NCI-H774 (cell line): ENCODE measurements at places on chromosomes 2 and 18.

GRCh38 chr2:169512525-169512924 is 3.0 kb downstream of the KLHL41 start:
- no peak for DNase-seq

DNA sequence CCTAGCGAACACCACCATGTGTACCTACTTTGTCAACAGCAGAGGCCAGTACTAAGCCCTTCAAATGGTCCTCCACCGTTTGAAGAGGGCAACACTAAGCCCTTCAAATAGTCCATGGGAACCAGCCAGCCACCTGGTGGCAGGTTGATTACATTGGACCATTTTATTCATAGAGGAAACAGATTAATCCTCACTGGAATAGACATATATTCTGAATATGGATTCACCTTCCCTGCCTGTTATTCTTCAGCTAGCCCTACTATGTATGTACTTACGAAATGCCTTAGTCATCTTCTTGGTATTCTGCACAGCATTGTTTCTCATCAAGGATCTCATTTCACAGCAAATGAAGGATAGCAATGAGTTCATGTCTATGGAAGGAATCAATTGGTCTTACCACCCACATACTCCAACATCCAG is 10.0 kb upstream of the ZNF396 start:
- DNase-seq: peak; percentile 45

- no peak for DNase-seq
Measured at GRCh38 chr2:85564144-85564563, 2.9 kb upstream of the GGCX start.

- DNase-seq: no peak
Measured at GRCh38 chr2:72722492-72723070, 103.3 kb downstream of the EXOC6B start.

GRCh38 chr2:217223222-217223930 is 363.5 kb upstream of the TNP1 start:
- no peak for DNase-seq

DNA sequence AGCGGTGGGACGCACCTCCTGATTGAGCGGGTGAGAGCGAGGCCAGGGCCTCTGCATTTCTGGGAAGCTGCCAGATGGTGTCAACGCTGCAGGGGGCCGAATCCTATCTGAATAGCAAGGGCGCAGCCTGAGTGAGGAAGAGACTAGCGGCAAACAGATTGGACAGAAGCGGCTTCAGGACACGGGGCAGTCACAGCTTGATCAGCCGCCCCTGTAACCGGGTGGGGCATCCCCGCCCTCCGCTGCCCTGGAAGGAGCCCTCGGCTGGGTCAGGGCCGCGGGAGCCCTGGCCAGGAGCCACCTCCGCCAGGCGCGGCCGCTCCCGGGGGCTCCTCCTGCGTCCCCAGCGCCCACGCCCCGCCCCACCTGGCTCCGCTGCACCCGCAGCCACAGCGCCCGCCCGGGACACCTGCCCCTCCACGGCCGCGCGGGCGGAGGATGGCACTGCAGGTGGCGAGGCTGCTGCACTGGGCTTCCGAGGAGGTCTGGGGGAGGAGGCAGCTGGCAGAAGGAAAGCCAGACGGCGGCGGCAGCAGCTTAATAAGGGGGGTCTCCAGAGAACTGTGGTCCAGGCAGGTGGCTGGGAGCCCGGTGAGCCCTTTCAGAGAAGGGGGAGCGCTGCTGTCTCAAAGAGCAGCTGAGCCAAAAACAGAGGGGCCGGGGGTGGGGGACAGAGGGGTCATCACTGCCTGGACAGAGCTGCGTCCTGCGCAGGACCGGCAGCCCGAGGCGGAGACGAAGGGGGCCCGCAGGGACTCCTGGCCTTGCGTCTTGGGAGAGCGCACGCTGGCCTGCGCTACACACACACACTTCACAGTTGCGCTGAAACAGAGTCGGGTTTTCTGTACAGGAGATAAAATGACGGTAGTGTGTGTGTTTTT is 18.8 kb upstream of the SOX11 start:
- DNase-seq: no peak

DNA sequence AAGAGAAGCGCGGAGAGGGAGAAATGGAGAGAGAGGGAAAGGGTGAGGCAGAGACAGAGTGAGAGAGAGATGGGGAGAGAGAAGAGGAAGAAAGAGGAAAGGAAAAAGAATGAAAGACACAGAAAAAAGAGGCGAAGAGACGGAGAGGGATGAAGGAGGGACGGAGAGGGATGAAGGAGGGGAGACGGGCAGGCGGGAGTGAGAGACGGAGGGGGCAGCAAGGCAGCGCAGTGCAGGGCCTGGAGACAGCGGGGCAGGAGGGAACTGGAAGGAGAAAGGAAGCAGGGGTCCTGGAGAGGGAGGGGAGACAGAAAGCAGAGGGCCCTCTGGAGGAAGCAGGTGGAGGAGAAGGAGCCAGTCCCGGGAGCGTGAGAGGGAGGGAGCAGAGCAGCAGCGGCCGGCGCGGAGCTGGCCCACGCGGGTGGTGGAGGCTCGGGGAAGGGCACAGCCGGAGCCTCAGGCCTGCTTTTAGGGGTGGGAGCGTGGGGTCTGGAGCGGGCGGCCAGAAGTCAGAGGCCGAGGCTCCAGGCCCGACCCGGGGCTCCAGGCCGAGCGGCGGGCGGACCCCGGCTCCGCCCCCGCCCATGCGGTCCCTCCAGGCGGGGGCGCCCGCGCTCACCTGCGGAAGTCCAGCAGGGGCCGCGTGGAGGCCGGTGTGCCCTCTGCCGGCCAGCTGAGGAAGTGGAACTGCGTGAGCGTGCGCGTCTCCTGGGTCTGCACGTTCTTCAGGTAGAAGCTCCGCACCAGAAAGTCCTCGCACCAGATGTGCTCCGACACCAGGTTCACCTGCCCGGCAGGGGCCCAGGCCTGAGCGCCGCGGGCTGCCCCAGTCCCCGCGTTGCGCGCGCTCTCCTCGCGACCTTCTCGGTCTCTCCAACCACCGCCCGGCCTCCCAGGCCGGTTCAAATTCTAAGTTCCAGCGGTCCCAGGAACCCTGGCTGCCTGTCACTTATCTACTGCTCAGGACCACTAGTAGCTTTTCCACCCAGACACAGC is 14.5 kb downstream of the PTPRN start:
- peak; percentile 79 for DNase-seq

GRCh38 chr2:159968279-159968900 is 94.0 kb downstream of the PLA2R1 start:
- peak; percentile 26 for DNase-seq

- DNase-seq: no peak
Measured at GRCh38 chr2:171883275-171883893, 10.7 kb downstream of the SLC25A12 start.

- DNase-seq: no peak
Measured at GRCh38 chr2:28997237-28997846, 16.2 kb downstream of the TOGARAM2 start.

GRCh38 chr18:36191711-36192110 is 4.4 kb downstream of the MOCOS start:
- DNase-seq: no peak

GRCh38 chr2:14385043-14385442 is 247.5 kb upstream of the LRATD1 start:
- DNase-seq: no peak

GRCh38 chr18:55102501-55102900 is 143.2 kb upstream of the CCDC68 start:
- no peak for DNase-seq

DNA sequence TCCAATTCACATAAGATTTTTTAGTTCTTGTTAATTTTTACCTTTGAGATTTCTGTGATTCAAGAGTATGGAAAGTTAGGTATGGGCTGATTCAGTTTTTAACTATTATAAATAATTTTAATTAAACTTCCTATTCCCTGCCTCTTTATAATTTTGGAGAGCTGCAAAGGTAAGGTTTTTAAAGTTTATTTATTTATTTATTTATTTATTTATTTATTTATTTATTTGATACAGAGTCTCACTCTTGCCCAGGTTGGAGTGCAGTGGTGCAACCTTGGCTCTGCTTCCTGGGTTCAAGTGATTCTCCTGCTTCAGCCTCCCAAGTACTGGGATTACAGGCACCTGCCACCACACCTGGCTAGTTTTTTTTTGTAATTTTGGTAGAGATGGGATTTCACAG is 215.5 kb upstream of the FIGN start:
- DNase-seq: no peak

DNA sequence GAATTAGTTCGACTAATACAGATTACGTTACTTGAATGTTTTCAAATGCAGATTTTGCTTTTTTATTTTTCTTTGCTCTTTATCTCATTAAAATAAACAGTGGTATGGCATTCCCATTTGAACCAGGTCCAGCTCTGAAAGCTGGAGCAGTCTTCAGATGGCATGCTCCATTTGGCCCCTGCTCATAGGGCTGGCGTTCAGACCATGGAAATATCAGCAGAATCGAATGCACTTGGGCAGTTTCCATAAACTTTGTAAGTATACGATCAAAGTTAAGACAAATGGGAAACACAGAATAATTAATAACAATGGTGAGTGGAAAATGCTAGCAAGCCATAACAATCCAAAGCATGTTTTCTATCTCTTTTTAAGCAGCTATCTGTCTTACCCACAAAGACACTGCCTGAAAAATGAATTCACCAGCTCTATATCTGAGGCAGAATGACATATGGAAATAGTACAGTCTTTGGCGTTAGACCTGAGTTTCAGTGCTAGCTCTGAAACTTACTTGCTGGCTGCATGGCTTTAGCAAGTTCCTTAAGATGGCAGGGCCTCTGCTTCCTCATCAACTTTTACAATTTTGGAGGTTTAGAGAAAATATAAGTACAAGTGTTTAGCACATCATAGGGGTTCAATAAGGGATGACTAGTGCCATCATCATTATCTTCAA is 131.6 kb downstream of the BCL2 start:
- no peak for DNase-seq

DNA sequence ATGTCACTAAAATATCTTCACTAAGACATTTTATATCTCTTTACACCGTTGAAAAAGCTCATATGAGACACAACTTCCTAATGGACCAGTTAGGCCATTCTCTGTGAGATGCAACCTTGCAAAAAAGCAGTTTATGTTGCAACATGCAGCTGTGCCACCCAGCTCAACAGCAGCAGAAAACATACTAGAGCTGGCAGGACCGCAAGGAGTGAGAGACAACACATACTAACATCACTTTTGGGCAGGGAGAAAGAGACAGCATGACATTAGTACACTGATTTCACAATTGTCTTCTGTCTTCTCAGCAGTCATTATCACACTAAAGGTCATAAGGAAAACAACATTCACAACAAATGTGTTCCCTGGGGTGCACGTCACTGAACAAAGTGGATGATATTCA is 122.9 kb downstream of the EPB41L3 start:
- DNase-seq: no peak

GRCh38 chr2:51324051-51324450 is 292.1 kb upstream of the NRXN1 start:
- DNase-seq: no peak

DNA sequence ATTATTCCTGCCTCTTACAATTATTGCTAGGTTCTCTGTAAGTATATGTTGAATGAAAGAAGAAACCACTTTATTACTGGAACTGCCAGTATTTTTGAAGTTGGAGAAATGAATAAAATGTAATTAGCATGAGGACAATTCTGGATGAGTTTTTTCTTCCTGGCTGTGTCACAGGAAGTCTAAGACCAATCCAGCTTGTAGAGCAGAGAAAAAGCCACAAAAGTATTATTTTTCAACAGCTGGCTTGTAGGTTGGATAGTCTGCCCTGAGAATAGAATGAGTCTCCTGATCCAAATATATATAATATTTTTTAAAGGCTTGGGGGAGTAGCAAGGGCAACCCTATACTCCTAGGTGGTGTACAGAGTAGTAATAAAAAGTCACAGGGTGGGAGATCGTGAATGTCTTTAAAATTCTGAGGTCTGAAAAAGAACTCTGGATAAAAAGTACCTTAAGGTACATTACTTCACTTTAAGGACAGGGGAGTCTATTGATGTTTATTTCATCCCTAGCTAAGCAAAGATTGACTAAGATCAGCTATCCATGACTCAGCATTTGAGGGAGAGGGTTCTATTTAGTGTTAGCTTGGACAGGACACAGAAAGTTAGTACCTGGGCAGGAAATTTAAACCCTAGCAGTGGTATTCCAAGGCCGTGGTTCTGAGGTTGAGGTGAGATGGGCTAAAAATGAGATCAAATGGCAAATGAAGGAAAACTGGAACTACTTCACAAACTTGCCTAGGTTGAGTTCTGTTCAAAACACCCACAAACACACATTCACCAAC is 31.7 kb downstream of the SLC40A1 start:
- no peak for DNase-seq

DNA sequence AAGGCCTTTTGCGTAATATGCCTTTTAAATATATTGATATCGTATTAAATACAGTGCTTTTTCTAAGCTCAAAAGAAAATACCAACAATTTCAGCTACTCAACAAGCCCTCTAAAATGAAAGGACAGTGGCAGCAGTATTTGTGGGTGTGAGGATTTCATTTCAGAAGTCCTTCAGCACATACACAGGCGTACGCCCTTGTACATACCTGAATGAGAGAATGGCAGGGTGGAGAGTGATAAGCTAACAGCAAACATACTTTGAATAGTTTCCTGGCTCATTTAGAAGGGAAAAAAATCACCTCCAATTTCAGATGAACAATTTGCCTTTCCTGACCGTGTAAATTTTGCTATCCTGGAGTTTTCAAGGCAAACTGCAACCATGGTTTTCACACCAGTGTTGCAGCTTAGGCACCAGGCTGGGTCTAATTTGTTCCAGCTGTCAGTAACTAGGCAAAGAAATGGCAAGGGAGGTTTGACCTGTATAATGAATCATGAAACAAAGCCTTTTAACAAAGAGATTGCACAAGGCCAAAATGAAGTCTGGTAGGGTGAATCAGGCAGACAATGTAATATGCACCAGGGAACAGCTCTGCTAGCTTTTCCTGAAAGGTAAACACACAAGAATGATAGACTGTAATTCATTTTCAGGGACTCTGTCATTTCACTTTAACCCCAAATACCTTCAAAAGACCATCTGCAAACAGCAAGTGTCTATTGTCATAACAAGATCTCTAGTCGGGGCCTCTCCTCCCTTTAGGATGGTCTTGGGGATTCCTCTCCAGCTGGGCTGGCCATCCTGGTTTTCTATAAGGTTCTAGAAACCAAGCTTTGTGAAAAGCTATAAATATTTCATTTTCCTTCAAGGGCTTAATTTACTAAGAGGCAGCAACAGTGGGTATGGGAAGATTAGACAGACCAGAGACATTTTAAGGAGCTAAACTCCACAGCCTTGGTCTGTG is 11.5 kb downstream of the ANKRD29 start:
- no peak for DNase-seq

DNA sequence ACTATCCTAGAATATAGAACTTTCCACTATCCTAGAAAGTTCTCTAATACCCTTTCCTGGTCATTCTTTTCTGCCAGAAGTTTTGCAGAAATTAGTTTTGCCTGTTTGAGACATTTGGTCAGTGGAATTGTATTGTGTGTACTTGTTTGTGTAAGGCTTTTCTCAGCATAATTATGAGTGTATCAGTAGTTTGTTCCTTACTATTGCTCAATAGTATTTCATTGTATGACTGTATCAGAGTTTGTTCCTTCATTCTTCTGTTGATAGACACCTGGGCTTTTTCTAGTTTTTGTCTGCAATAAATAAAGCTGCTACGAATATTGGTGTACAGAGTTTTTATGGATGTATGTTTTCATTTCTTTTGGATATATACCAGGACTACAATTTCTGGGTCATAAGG is 27.2 kb downstream of the CCDC138 start:
- no peak for DNase-seq
